ENCODE measurements at places on chromosomes 7 and 10.

GRCh38 chr7:84009051-84009450 is 185.5 kb downstream of the SEMA3A start:
- no peak for DNase-seq

DNA sequence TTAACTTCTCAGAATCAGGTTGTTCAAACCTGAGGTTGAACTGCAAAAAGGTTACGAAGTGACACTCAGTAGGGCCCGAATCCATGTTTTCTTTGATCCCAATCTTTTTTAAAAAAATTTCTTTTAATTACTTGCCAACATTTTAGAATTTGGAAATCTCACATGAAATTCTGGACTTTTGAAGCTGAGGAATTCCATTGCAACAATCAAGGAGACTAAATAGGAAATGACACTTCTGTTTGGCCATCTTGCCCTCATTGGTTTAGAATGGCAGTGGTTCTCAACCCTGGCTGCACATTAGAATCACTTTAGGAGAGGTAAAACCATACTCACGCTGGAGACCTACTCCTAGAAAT is 471 bp upstream of the TOMM7 start:
- DNase-seq: no peak

DNA sequence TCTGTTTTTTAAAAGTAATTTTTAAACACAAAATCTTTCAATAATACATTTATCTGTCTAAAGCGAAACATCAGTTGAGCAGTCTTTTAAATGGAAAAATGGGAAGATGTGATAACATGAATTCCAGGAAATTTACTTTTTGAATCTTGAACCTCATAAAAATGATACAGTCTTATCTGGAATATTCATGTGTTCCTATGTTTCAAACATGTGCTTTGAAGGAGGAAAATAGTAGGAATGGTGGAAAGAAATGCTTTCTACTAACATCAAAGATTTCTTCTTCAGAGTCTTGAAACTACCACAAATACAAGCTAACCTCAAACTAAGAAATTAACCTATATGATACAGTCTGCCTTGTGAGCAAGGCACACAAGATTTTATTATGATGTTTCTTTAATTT is 317.5 kb upstream of the SEMA3A start:
- no peak for DNase-seq

GRCh38 chr10:72277340-72277995 is 3.7 kb downstream of the DDIT4 start:
- no peak for DNase-seq

GRCh38 chr7:103714376-103714927 is 268.4 kb upstream of the SLC26A5 start:
- no peak for DNase-seq

GRCh38 chr7:135843214-135843613 is 94.6 kb upstream of the FAM180A start:
- DNase-seq: no peak

GRCh38 chr7:24365606-24366005 is 81.6 kb downstream of the NPY start:
- DNase-seq: no peak

GRCh38 chr10:99711129-99711719 is 20.7 kb downstream of the COX15 start:
- DNase-seq: no peak

- DNase-seq: no peak
Measured at GRCh38 chr7:30929686-30930085, 18.0 kb downstream of the AQP1 start.

- no peak for DNase-seq
Measured at GRCh38 chr7:22884911-22885788, 62.5 kb upstream of the TOMM7 start.

GRCh38 chr10:4333459-4333894 is 492.5 kb upstream of the AKR1E2 start:
- DNase-seq: no peak

DNA sequence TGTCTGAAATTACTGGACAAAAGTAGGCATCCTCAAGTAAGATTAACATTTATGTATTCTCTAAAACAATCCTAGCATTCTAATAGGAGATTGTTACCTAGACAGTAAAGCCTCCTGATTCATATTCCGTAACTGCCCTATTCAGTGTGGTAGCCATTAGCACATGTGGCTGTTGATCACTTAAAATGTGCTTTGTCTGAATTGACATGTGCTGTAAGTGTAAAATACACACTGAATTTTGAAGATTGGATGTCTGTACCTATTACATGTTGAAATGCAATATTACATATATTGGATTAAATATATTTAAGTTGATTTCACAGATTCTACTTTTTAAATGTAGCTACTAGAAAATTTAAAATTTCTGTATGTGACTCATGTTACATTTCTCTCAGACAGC is 14.6 kb downstream of the EDRF1 start:
- DNase-seq: no peak

DNA sequence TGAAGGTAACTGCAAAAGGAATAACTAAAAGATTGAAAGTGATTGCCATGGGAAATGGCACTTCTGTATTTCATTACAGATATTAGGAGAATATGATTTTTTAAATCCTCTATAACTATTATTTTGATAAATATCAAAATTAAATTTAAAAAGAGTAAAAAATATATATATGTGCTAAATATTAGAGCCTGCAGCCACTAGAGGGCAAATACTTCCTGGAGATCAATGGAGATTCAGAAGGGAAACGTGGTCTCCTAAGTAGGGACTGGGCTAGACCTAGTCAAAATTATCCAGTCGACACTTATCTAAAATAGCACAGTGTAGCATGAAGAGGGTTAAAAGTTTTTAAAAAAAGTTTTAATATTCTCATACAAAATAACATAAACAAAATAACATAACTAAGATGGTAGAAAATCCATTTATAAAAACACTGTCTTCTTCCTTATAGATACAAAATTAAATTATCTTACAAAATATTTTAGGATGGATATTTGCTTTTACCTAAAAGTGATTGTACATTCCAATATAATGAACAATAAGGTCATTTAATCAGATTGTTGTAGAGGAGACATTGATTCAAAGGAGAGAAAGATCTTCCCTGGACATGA is 434.3 kb downstream of the MDFIC start:
- no peak for DNase-seq

DNA sequence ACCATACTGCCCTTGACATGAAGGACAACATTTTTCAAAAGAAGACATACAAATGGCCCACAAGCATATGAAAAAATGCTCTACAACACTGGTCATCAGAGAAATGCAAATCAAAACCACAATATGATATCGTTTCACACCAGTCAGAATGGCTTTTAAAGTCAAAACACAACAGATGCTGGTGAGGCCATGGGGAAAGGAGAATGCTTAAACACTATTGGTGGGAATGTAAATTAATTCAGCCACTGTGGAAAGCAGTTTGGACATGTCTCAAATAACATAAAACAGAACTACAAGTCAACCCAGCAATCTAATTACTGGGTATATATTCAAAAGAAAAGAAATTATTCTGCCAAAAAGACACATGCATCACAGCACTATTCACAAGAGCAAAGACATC is 4.2 kb upstream of the NT5C3A start:
- no peak for DNase-seq

DNA sequence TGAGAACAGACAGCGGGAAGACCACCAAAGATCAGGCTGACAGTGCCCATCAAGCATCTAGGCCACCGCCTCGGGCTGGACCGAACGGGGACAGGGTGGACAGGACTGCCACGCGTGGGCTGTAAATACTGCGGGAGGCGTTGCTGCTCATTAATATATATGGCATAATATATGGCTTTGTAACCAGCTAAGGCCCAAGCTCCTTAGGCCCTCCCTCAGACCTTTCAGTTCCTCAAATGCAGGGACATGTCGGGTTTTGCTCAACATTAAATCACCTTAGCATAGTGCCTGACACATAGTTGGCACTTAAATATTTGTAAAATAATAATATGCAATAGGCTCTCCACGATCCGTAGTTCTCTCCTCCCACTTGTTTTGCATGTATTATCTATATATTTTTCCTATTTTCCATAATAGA is 402 bp upstream of the TMEM168 start:
- no peak for DNase-seq

- no peak for DNase-seq
Measured at GRCh38 chr7:142689439-142690120, 59.7 kb upstream of the PRSS1 start.

- DNase-seq: peak; percentile 57
Measured at GRCh38 chr10:29479981-29480954, 154.5 kb downstream of the SVIL start.

GRCh38 chr7:108650467-108650866 is 80.8 kb downstream of the DNAJB9 start:
- no peak for DNase-seq

- DNase-seq: no peak
Measured at GRCh38 chr7:138194567-138194966, 118.3 kb downstream of the AKR1D1 start.

GRCh38 chr7:148561099-148561498 is 29.5 kb upstream of the C7orf33 start:
- DNase-seq: no peak

DNA sequence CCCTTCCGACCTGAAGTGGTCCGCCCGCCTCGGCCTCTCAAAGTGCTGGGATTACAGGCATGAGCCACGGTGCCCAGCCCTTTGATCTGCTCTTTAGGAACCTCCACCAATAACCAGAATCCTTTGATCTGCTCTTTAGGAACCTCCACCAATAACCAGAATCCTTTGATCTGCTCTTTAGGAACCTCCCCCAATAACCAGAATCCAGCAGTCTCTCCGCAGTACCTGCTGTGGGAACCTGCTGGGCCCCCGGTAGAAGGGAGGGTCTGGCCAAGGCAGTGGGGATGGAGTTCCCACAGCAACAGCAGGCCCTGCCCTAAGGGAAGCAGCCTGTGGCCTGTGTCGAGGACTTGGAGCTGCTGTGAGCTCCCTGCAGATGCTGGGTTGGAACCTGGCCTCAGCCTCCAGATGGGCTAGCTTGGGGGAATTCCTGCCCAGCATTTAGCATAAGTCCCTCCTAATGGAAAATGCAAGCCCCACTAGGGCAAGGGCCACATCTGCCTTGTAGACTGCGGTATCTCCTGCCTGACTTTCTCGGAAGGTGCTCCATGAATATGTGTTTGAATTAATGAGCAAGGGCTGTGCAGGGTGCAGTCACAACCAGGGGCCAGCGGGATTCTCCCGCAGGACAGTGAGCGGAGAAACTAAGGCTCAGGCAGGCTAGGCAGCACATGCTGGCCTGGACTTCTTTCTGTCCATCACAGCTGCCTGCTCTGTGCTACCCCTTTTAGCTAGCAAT is 165.8 kb downstream of the UBE2H start:
- no peak for DNase-seq

DNA sequence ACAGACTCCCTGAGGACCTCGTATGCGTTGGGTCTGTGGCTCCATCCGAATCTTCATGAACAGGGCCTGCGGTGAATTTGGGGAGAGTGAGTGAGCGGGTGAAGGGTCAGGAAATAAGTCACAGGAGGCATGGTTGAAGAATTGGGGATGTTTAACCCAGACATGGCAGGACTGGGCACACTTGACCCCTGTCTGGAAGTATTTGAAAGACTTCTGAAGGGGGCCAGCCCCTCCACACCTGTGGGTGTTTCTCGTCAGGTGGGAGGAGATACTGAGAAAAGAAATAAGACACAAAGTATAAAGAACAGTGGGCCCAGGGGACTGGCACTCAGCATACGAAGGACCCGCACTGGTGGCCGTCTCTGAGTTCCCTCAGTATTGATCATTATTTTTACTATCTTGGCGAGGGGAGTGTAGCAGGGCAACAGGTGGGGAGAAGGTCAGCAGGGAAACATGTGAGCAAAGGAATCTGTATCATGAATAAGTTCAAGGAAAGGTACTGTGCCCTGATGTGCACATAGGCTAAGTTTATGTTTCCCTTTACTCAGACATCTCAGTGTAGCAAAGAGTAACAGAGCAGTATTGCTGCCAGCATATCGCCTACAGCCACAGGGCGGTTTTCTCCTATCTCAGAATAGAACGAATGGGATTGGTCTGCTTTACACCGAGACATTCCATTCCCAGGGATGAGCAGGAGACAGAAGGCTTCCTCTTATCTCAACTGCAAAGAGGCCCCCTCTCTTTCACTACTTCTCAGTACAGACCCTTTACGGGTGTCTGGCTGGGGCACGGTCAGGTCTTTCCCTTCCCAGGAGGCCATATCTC is 38.2 kb upstream of the PFKFB3 start:
- no peak for DNase-seq

DNA sequence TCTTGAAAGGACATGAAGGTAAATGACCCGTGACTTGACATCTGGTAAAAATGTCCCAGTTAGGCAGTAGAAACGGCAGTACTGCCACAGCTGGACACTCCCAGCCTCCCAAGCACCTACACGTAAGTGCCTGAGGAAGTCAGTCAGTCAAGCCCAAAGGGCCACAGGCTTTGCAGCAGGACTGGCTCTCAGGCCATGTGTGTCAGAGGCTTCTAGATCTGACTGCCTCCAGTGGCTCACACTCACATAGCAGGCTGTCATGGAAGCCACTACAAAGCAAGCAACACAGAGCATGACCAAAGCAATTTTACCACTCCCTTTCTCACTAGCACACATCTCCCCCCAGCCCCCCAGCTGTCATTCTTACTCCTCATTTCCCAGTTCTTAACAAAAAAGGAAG is 17.8 kb upstream of the CCNJ start:
- no peak for DNase-seq

DNA sequence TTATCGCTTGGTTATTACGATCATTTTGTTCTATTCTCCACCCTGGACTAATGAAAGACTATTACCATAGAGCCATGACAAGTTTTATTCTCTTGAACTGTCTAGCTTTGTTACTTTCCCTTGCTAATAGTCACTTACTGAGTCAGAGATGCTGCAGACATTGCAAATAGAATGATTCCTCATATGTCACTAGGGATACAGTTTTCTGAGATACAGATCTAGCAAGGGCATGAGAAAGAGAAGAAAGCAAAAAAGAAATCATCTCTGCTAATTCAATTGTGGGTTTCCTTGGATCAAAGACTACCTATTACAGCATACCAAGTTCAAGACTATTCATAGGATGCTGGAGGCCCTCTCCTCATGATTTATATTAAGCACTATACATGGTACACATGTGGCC is 204.3 kb downstream of the MBL2 start:
- no peak for DNase-seq

DNA sequence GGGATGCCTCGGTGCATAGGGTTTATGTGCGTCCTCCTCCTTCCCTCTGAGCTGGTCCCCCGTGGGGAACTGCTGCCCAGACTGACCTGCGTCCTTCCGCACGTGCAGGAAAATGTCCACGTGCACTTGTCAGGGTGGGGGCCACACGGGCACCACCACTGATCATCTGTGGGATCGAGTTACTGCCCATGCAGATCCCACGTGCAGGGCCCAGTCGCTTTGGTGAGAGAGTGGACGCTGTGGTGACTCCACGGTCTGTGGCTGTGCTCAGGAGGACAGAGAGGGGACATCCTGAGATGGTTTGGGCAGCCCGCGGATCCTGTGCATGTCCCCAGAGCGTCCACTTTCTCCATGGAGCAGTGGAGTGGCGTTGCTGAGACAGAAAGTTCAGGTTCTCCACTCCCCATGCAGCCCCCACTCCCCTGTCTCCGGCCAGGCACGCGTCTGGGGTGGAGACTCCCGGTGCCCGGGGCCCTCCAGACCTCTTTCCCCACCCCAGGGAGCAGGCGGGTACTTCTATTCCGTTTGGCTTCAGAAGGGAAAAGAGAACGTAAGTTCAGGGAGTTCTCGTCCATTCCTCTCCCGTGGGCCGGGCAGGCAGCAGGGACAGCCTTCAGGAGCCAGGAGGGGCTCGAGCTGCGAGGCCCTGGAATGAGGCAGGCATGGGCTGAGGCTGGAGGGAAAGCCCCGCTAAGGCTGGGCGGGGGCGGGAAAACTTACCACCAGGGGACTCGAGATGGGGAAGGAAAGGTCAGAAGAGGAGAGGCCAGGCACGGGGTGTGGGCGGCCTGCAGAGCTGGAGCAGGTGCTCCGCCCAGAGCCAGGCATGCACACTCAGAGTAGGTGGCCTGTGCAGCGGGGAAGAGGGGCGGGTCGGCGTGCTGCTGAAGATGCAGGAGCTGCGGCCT is 59.9 kb downstream of the EGFR start:
- no peak for DNase-seq
